Stimulated activated CD8-positive, alpha-beta memory T cell treated with anti-CD3 and anti-CD28 coated beads, Interleukin-7, amount 100 ng/mL, for 48 hours (primary cell): ENCODE measurements at places on chromosomes 3 and 15.

GRCh38 chr3:98501863-98502576 is 4.5 kb downstream of the OR5K2 start:
- no peak for DNase-seq

DNA sequence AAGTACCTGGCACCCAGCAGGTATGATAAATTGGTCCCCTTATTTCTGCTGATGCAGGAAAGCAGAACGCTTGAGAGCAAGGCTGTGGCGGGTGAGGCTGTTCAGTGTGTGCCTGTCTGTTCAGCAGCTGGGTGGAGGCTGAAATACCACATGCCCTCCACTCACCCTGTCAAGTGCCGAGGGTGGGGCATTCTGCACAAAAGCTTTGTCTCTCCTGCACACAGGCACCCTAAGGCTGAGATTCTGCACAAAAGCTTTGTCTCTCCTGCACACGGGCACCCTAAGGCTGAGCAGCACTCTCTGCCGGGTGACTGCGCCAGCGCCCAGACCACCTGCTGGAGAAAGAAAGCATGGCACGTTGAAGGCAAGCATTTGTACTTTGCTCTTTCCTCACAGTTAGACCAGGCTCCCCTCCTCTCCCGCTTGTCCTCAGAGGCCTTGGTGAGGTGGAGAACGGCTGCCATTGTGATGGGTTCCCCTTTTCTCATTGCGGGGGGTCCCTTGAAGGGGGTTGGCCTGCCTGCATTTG is 97.5 kb downstream of the BDH1 start:
- no peak for DNase-seq

DNA sequence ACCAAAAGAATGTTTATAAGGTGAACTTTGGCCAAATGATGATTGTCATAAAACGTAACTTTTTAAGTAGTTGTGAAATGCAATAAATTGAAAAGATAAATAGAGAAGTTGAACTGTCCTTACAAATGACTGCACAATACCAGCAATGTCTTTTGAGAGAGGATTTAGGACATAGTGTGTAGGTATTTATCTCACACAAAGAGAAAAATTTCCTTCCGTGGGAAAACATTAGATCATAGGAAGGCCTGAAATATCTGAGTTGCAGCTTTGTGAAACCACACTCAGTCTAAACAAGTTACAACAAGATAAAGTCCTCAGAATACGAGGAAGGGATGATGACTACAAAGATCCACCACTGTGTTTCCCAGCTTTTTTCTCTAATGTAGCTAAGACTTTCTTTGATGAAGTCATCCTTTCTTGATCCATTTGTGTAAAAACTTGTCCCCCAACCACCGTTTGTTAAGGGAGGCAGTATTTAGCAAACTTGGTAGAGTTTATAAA is 16.0 kb downstream of the ROBO2 start:
- no peak for DNase-seq

DNA sequence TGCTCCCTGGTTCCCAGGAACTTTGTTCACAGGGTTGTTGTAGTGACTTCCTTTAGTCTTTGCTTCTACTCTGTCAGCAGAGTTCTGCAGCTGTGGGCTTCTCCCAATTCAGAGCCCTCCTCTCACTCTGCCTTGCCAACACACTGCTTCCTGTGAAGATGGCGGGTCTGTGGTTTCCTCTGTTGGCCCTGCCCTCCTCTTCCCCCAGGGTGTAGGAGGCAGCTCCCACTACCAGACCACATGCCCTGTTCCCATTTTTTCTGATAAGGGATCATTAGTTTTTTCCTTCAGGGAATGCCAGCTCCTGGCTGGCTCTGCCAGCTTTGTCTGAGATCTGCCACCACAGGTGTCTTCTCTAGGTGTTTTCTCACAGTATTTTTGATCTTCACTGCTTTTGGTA is 12.7 kb downstream of the SPSB4 start:
- DNase-seq = no peak

GRCh38 chr3:71673486-71673885 is 51.7 kb downstream of the EIF4E3 start:
- DNase-seq = no peak

DNA sequence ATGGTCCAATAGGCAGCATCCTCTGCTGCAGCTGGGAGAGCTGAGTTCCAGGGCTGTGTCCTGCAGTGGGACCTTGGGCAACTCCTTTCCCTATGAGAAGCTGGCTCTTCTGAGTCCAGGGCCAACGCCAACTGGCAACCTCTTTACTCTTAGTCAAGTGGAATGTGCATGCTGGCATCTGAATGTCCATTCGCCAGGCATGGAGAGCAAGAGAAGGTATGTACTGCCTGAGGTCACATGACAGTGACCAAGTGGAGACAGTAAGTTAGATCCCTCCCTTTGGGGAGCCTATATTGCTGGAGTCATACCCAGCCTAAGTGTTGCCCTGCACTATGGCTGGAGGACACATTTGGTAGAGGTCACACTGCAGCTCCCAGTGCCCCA is 12.1 kb downstream of the HEMK1 start:
- DNase-seq = no peak

GRCh38 chr15:100224206-100225185 is 117.3 kb downstream of the ADAMTS17 start:
- no peak for DNase-seq

DNA sequence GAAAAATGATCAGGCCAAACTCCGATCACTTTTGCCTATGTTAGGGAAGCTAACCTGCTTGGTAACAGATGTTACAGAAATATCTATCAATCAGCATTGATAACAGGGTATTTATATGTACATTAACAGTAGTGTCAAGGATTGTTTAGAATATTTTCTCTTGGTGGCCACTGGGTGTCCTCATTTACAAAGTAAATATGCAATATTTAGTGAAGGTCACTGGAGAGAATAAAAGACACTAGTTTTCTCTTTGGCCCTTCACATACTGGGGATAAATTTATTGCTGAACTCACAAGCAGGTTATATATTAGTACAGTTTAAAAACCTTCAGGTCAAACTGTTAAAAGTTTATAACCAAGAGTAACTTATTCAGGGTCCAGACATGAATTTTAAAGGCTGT is 69.0 kb downstream of the TIGIT start:
- no peak for DNase-seq

DNA sequence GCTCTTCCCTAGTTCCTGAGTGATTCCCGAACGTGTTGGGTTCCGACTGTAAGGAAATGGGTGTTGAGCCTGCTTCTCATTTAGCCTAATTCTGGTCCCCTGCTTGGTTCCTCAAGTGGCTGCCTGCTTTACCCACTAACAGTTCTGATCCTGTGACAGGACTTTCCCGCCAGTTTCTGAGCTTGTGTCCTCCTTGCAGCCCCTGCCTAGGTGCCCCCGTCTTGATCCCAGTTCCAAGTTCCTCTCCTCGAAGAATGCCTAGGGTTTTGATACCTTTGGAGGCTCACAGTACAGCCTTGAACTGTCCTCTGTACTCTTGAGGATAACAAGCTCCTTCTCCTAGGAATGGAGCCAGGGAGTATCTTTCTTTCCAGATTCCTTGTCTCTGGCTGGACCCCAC is 12.0 kb upstream of the RASGRF1 start:
- DNase-seq = no peak

DNA sequence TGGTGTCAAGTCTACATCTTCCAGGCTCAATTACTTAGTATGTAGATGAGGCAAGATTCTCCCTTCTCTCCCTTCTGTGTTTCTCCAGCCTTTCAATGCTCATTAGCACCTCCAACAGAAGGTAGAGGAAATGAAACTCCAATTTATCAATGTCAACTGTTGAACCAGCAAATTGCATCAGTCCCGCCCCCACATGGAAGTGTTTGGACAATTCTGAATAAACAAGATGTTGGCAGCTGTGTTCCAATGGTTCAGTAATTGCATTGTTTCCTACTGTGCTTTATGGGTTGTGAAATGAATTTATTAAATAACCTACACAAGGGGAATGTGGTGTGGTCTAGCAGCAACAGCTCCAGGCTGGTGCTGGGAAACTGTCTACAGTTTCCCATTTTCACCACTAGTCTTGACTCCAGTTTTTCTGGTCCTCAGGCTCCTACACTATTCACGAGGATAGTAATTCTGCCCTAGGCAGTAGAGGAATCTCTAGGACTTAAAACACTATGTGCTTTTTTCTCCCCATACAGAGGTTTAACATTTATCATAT is 91.9 kb downstream of the MB21D2 start:
- no peak for DNase-seq

- DNase-seq = no peak
Observed at GRCh38 chr3:191282251-191283185, 46.7 kb upstream of the CCDC50 start.

- no peak for DNase-seq
Observed at GRCh38 chr3:116314476-116314875, 130.8 kb downstream of the LSAMP start.

- DNase-seq = no peak
Observed at GRCh38 chr3:52174896-52175295, 20.7 kb upstream of the POC1A start.
